Frontal cortex (tissue), 4 donors: ENCODE measurements at places on chromosomes 11 and 22. TPM values are rescaled to one million over a fixed set of nuclear protein-coding genes. Genes with fewer than 3 reads are reported as not detected.

Gene PKDREJ
- total RNA-seq = under 0.01 TPM

Gene TRPM5
- total RNA-seq = not detected

Gene F2
- total RNA-seq = not detected

Gene LDHAL6A
- 0.82 TPM for total RNA-seq

Gene DGCR6
- total RNA-seq = 10.2 TPM

Gene SIK2
- 13.9 TPM for total RNA-seq

Gene CECR2
- total RNA-seq = 2.9 TPM

Gene GP1BB
- total RNA-seq = 24.1 TPM

Gene FAT3
- total RNA-seq = 151 TPM

Gene OR8K3
- total RNA-seq = not detected

Gene CREB3L1
- total RNA-seq = 0.41 TPM

Gene APOA5
- total RNA-seq = not detected

Gene MRGPRE
- not detected for total RNA-seq

Gene TESMIN
- 1.2 TPM for total RNA-seq

Gene TMEM191B
- 1.6 TPM for total RNA-seq

Gene KRTAP5-8
- total RNA-seq = not detected

Gene DRICH1
- 0.82 TPM for total RNA-seq

Gene P2RY2
- total RNA-seq = not detected

Gene ZFTA
- 55.8 TPM for total RNA-seq

Gene SLC2A11
- total RNA-seq = 11.4 TPM

Gene IRF7
- total RNA-seq = 0.82 TPM

Gene BATF2
- total RNA-seq = not detected

Gene BMAL1
- 29.8 TPM for total RNA-seq

Gene OR52N4
- not detected for total RNA-seq

Gene GAS2
- 8.6 TPM for total RNA-seq

Gene MPZL2
- 1.6 TPM for total RNA-seq

Gene GDPD4
- not detected for total RNA-seq

Gene RIMBP3B
- 0.82 TPM for total RNA-seq

Gene OR52J3
- not detected for total RNA-seq

Gene MS4A14
- total RNA-seq = not detected

Gene OR5B3
- total RNA-seq = not detected

Gene CCDC157
- 5.3 TPM for total RNA-seq
